ENCODE measurements at places on chromosomes 11 and 22.

- no peak for DNase-seq
Observed at GRCh38 chr11:12961615-12962014, 47.5 kb upstream of the RASSF10 start.

- no peak for DNase-seq
Observed at GRCh38 chr11:75986966-75987365, 172.0 kb downstream of the UVRAG start.

DNA sequence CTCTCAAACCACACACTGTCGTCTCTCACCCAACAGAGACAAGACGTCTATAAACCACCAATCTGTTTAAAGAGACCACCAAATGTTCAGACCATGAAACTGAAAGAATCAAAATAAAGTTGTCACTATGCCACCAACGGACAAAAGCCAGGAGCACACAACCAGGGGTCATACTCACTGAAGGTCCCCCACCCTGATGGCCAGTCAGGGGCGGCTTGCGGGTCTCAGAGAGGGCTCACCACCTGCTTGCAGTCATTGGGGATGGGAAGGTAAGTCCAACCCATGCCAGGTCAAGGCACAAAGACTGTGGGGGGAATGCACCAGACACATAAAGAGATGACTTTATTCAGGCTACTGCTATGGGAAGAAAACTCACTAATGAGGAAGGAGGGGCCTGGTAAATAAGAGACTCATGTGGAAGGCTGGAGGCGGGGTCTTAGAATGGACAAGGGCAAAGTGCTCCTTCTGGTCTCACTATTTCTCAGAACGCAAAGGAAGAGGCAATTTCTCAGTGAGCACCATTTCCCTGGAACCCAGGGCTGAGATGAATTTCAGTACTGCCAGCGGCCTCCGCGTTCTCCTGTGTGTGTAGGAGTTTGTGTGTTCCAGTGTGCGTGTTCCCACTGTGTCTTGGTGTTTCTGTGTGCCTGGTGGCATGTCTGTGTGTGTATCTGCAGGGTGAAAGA is 17.3 kb downstream of the SCARF2 start:
- DNase-seq: no peak

DNA sequence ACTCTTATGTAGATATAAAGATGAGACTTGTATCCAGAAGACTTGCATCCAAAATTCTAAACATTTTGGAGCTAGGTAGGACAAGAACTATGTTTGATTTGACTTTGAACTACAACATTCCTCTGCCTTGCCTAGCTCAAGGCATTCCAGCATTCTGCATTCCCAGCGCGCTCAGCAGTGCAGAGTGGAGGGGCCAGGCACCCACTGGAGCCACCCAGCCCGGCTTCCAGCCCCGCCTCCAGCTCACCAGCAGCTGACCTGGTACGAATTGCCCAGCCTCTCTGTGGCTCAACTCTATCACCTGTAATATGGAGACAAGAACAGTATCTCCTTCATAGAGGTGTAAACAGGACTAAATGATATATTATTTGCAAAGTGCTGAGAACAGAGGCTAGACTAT is 28.8 kb downstream of the PRDM10 start:
- no peak for DNase-seq

DNA sequence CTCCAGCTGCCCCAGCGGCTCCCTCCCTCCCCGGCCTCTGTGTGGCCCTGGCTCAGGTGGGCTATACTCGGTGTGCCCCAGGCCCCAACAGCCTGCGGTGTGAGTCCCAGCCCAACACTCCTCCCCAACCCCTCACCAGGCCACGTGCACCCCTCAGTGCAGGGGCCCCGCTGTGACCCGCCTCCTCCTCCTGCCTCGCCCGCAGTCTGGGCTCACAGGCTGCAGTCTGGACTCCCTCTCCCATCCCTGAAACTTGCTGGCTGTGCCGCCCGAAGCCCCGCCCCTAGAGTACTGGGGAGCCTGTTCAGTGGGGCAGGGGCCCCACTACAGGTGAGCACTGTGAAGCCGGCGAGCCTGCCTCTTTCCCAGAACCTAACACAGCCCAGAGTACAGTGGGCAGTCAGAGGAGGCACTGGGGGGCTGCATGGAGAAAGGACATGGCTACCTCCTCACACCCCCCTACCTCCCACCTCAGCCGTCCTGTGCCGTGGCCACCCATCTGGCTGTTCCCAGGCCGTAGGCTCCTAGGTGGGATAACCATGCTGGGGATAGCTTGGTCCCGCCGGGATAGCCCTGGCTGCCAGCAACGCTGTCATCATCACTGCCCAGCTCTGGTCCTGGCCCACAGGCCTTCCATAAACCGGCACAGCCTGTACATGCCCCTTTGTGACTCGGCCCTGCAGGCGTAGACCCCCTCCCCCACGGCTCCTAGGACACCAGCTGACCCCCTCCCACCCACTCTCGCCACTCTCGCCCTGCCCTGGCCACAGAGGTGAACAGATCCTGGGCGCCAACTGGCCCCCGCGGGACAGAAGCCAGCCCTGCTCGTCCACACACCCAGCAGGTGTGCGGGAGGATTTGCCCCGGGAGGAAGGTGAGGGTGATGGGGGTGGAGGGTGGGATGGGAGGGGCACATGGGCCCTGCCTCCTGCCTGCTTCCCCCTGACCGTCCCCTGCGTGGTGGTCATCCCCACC is 29.7 kb downstream of the CELSR1 start:
- DNase-seq: no peak

- DNase-seq: no peak
Observed at GRCh38 chr11:134383576-134384221, 28.3 kb downstream of the B3GAT1 start.

- no peak for DNase-seq
Observed at GRCh38 chr22:21587803-21588611, 20.5 kb downstream of the UBE2L3 start.

- DNase-seq: no peak
Observed at GRCh38 chr11:86623041-86623621, 49.3 kb downstream of the ME3 start.
